ENCODE measurements at places on chromosomes 12 and 14.

DNA sequence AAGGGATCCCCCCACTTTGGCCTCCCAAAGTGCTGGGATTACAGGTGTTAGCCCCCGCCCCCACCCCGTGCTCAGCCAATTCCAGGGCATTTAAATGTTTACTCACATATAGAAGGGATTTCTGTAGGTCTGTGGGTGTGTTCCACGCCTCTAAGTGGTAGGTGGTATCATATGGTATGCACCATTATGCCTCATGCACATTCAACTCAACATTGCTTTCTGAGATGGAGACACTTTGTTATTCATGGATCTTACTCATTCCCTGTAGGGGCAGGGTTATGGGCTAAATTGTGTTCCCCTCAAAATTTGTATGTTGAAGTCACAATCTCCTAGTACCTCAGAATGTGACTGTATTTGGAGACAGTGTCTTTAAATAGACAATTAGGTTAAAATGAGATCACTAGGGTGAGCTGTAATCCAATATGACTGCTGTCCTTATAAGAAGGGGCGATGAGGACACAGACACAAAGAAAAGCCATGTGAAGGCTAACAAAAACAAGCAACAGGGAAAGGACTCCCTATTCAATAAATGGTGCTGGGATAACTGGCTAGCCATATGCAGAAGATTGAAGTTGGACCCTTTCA lies 200.6 kb downstream of the EFCAB11 start:
- no peak for DNase-seq

DNA sequence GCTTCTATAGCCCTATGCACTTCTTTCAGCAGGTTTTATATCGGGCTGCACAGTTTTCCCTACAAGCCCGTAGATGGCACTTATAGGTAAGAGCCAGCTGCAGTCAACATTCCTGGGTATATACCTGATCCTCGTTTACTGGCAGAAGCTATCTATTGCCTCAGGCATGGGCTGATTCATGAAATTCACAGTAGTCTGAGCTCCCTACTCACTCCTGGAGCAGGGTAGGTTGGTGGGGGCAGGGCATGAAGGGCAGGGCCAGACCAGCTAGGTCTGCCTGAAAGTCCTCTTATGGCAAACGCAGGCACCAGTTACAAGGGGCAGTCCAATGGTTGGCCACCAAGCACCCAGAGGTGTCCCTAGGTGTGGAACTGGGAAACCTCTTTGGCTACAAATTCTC lies 345.8 kb downstream of the RPS29 start:
- DNase-seq, result no peak

DNA sequence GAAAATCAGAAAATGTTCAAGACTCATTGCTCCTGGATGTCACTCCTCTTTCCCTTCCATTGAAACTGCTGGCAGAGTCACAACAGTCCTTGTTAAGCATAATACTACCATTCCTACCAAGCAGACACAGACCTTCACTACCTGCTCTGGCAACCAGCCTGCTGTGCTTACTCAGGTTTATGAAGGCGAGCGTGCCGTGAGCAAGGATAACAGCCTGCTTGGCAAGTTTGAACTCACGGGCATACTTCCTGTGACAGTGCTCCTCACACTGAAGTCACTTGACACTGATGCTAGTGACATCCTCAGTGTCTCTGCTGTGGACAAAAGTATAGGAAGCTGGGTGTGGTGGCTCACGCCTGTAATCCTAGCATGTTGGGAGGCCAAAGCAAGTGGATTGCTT lies 15.7 kb upstream of the PHETA1 start:
- DNase-seq, result no peak

DNA sequence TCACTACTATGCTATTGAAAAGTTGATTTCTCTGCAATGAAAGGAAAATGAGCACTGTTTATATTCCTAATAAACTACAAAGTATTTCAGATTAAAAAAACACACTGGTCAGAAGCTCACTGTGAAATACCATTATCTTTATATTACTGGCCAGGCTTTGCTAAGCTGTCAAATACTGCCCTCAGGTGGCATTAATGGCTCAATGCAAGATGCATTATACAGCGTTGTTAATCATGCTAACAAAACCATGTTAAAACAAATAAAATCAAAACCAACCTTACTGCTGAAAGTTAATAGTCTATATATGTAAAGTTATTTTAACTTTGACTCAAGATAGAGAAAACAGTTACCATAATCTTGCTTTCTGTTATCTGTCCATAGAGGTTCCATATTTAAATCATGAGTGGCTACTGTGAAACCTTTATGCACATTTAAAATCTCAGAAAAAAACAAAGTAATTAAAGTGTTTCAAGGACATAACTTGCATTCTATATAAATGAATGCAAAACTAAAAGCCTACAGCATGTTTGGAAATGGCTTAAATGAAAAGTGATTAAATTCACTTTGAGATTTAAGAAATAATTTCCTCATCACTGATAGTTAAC lies 121.7 kb downstream of the RALGAPA1 start:
- peak; percentile 73 for DNase-seq

DNA sequence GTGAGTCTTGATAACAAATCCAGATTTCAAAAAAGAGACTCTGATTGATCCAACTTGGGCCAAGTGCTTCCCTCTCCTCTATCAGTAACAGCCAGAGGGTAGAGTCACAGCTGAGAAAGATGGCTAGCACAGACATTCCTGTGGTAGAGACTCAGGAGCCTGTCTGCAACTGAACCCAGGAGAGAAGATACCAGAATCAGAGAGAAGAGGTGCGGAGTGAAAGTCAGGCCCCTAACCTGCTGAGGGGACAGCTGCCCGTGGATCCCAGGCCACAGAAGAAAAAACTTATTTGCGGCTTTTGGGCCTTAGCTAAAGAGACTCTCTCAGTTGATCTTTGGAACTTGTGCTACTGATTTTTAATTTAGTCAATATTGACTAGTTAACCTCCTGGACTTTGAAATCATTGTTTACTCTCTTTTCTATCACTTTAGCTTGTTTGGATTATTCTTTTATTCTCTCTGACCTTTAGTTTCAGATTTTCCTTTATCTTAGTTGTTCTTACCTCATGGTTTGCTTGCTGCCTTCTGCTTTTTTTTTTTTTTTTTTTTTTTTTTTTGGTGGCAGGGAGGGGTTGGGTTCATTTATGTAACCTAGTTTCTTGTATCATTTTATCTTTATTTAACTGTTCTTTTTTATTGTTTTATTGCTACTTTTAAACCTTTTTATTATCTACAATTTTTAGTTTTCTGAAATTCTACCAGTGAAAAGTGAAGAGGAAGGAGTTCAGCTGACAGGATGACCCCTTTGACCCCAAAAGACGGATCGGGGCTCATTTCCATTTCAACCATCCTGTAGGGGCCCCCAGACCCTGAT lies 154.9 kb upstream of the KRR1 start:
- peak; percentile 42 for DNase-seq

- DNase-seq, result no peak
Observed at GRCh38 chr14:76657846-76658245, 103.4 kb upstream of the VASH1 start.

DNA sequence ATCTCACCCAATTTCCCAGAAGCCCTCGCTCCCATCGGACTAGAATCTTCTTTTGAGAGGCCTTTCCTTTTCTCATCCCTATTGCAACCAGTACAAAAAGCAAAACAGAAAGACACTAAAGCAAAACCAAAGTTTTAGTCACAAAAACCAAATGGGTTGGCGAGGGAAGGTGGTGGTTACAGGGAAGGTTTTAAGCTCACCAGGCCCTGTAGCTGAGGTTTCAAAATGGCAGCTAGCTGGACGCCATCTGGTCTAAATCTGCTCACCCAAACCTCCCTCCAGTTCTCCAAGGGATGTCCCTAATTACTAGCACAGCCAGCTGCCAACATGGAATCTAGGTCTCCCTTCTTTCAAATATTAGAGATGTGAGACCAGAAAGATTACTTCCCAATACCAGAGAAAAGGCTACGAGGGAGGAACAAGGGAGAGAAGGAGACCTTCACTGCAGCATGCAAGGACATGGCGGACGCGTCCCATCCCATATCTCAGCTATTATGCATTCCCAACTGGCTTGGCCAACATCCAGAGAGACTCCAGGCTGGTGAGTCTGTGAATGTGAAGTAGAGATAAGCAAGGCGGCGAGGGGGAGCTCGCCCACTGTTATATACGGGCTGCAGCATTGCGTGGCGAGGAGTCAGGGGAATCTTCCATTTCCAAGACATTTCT lies 70.8 kb downstream of the DPF3 start:
- DNase-seq, result peak; percentile 49

GRCh38 chr14:73785336-73785833 lies 66.2 kb upstream of the PTGR2 start:
- DNase-seq, result peak; percentile 76

DNA sequence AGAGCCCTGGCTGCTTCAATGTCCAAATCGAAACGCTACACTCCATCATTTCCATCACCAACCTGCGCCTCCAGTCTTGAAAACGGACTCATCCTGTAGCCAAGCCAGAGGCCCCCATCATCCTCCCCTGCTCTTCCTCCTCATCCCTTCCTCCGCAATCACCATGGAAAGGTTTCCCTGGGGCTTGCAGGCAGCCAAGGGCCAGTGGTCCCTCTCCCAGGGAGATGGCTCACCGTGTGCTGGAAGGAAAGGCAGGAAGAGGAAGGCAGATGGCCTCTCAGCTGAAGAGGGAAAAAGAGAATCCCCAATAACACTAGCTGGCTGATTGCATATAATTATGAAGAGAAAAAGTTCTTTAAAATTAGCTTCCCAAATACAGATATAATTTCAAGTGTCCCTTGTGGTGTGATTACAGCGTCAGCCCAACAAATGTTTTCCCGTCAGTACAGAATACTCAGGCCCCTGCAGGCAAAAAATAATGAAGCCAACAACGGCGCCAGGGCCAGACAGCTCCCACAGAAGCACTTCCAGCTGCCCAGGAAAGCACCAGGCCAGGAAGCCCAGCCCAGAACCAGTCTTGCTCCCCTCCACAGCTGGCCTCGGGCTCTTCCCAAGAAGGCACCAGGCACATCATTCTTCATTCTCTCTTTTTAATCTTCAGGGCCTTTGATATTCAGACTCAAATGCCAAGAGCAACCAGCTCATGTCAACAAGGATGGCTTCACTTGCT lies 24.7 kb downstream of the ITPK1 start:
- no peak for DNase-seq
